B cell (primary cell): ENCODE measurements at places on chromosomes 4 and X. TPM values are rescaled to one million over a fixed set of nuclear protein-coding genes. Genes with fewer than 3 reads are reported as not detected.

Gene DCHS2
- 0.02 and 0.27 TPM in 2 replicates for total RNA-seq

DNA sequence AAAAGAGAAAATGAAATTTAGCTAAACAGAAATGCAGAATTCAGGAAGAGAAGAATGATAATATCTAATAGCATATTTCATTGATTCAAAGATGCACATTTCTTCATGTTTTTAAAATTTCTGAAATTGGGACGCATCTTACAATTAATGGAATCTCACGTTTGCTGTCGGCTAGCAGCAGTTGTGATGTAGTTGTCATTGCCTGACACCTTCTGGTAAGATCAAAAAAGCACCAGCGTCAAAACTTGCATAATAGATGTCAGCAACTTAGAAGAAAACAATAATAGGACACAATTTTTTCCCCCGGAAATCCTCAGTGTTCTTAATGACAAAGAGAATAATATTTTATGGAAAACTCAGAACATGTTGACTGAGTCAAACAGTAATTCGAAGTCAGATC lies 29.8 kb upstream of the SLC7A3 start:
- no peak for DNase-seq

GRCh38 chr4:185728893-185729292 lies 83.1 kb downstream of the SORBS2 start:
- DNase-seq: no peak

DNA sequence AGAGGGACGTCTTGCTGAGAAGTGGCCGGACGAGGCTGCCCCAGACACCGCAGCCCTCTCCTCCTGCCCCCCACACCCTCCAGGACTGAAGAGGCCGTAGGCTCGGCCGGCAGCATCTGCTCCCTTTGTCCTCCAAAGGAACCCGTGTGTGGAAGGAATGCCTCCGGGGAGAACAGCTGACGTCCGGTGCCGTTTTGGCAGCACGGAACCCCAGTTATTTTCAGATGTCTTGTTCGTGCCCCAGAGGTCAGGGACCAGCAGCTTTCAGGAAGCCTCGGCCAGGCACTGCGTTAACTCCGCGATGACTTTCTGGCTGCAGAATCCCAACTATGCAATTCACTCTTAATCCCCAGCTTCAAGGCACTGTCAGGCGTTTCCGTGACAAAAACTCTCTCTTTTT lies 10.9 kb upstream of the PPP2R3B start:
- DNase-seq: no peak
